CD4-positive, CD25-positive, alpha-beta regulatory T cell (primary cell): ENCODE measurements at places on chromosomes 12 and 14. TPM values are rescaled to one million over a fixed set of nuclear protein-coding genes. Genes with fewer than 3 reads are reported as not detected.

GRCh38 chr14:104105071-104105821 is 19.7 kb downstream of the ASPG start:
- no peak for DNase-seq

DNA sequence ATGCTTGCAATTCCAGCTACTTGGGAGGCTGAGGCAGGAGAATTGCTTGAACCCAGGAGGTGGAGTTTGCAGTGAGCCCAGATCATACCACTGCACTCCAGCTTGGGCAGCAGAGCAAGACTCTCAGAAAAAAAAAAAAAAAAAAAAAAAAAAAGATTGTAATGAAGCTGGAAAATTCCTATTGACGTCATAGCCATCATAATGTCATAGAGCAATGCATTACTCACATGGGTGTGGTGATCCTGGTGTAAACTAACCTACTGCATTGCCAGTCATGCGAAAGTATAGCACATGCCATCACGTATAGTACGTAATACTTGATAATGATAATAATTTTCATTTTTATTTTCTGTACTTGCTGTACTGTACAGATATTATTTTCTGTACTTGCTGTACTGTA is 42.7 kb upstream of the NID2 start:
- DNase-seq: no peak

DNA sequence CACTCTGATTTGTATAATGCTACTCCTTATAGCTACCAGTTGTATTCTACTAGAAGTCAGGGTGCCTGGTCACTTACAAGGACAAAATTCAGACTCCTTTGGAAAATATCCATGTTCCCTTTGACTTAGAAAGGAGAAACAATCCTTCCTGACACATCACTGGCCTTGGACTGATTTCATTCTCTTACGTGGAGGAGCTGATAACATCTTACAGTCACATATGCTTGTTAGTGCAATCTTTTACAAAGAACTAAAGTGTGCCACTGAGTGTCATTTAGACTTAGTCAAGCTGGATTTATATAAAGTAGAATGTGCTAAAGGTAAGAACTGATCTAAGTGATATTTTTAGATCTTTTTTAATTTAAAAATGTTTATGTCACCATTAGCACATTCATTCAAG is 131.0 kb upstream of the TMTC2 start:
- DNase-seq: no peak

- DNase-seq: no peak
These were observed 286.6 kb downstream of the AACS start for GRCh38 chr12:125351788-125352187.

DNA sequence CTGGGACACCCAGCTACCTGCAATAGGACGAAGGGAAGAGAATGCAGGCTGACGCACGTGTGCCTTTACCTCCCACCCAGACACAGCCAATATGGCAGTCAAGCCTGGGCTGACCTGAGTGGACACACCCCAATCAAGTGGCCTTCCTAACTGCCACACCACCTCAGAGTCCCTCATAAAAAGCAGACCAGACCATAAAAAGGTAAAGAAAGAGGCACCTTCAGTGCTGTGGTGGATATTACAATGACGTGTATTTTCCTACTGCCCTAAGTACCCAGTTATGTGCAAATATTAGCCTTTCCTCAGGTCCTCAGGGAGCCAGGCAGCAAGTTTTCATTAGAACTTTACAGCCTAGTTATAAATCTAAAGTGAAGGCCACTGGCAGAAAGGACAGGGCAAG is 75.8 kb downstream of the KCNK10 start:
- no peak for DNase-seq

DNA sequence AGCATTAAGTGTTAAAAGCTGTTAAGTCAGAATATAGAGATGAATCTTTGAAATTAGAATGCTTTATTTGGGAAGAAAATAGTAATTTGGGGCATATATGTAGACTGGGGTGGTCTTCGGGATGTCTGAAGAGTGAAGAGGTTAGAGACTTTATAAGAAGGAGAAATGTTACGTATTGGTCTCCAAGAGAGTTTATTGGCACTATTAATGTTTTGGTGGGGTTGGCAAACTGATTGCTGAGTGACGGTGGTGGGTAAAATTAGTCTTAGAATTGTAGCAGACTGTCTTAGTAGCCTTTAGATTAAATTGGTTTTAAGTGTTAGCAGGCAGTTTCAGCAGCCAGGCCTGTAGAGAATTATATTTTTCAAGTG is 4.9 kb upstream of the ATP23 start:
- no peak for DNase-seq

DNA sequence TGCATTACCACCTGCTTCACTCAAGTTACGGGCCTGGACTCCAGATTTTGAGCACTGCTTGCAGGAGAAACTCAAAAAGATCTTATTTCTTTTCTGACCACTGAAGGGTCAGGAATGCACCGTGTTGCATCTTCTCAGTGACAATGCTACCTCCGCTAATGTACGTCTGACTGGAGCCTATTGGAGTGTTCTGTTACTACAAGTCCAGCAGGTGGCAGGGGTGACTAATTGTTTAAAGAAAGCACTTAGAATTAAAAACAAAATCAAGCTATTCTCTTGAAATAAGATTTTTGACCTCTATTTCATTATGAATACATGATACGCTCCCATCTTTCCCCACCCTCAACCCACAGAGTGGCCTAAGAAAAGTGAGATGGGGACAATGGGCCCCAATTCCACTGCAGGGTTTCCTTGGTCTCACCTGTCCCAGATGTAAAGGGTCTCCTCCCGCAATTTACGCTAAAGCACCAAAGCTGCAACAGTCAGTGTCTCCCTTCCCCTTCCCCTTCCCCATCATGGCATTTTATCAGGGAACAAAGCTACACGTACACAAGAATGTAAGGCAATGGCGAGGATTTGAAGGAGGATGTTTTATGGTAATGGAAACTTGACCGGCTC is 2.2 kb downstream of the TBPL2 start:
- DNase-seq: peak; percentile 11

- DNase-seq: peak; percentile 57
These were observed 210.1 kb downstream of the SLC41A2 start for GRCh38 chr12:104747955-104748354.

- no peak for DNase-seq
These were observed 64.9 kb upstream of the LMNTD1 start for GRCh38 chr12:25617991-25618390.

DNA sequence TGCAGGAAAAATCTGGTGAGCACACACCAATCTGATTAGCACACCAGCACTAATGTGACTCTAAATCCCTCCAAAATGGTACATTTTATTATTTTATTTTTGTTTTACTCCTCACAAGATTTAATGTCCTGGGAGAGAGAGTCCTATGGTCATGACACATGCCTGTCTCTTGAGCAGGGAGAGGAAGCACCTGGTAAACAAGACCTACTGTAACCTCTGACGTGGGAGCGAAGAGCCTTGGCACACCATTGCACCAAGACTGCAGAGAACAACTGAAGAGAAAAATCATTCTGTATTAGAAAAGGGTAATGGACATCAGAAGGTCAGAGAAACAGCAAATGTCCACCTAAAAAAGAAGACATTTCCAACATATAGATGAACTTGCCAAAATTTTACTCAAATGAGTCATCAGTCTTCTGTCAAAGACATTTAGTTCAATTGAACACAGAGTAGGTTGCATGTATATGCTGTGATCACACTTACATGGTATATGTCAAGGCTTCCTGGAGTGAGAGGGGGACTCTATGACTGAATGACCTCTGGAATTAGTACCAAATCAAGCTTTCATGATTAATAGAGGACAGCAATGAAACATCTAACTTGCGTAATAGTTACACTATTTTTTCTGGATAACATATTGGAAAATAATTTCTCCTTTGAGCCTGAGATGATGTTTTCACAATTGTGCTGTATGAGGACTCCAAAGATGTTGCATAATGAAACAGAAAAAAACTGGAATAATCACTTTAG is 186.9 kb upstream of the FLRT2 start:
- no peak for DNase-seq

DNA sequence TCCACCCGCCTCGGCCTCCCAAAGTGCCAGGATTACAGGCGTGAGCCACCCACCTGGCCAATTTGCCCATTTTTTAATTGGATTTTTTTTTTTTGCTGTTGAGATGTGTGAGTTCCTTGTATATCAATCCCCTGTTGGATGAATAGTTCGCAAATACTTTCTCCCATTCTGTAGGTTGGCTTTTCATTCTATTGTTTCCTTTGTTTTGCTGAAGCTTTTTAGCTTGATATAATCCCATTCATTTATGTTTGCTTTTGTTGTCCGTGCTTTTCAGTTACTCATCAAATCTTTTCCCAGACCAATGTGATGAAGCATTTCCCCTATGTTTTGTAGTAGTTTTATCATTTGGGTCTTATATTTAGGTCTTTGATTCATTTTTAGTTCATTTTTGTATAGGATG is 36.4 kb downstream of the TRAF3 start:
- DNase-seq: no peak

- DNase-seq: no peak
These were observed 2.3 kb downstream of the OR4M1 start for GRCh38 chr14:19775587-19775986.

DNA sequence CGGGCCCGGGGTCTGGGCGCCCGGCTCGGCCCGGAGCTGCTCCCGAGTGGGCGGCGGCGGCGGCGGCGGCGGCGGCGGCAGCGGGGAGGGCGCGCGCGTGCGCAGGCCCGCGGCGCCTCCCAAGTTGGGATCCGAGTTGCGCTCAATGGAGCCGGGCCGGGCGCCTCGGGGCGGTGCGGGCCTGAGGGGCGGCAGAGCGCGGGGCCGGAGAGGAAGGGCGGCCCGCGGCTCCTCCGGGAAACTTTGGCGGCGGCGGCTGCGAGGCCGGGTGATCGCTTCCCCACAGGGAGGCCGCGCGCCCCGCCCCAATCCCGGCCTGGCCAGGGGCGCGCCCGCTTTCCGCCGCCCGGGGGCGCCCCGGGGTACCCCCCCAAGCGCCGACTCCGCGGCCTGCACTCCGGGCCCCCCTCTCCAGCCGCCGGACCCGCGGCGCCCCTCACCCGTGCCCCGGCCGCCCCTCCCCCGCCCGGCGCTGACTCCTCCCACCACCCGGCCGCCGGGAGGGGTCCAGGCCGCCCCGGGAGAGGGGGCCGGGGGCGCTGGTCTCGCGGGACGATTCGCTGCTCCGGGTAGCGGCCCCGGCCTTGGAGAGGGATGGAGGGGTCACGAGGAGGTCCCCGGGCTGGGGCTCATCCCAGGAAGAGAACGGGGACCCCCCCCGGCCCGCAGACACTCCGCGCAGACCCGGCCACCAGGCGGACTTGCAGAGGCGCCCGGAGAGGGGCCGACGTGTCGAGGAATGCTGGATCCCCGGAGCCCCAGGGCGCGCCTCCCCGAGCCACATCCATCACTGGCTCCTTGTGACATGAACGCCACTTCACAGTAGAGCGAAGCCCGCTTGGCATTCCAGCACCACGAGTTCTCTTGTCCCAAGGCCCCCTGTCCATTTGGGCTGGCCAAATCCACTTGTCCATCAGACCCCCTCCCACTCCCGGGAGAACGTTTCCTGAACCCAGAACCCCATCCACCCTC is at the start of gene RILPL1:
Gene RILPL1, minus strand, starts transcription at position 48 of the 972 bp plus-strand sequence. CDS start 237 bp downstream, outside the sequence.
- peak; percentile 23 for DNase-seq

- DNase-seq: no peak
These were observed 38.4 kb upstream of the DDX11 start for GRCh38 chr12:31035226-31035625.

GRCh38 chr12:106139422-106140171 is 843 bp upstream of the NUAK1 start:
- no peak for DNase-seq

- DNase-seq: peak; percentile 9
These were observed 183.0 kb downstream of the ERC1 start for GRCh38 chr12:1173781-1174617.

DNA sequence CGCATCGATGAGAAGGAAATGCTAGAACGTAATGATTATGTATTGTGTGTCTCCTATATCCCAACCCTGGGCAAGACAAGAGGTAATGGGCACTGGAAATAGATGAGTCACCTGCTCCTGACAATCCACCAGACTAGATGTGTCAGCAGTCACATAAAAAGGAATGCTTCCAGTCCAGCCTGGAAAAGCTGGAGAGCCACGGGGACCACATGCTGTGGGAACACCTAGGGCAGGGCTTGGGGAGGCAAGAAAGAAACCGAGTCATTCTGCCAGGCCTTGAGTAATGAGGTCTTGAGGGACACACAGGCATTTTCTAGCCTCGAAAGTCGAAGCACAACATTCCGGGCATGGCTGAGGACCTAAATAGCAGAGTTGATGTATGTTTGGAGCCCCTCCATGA is 716.7 kb upstream of the TMEM132C start:
- DNase-seq: no peak

DNA sequence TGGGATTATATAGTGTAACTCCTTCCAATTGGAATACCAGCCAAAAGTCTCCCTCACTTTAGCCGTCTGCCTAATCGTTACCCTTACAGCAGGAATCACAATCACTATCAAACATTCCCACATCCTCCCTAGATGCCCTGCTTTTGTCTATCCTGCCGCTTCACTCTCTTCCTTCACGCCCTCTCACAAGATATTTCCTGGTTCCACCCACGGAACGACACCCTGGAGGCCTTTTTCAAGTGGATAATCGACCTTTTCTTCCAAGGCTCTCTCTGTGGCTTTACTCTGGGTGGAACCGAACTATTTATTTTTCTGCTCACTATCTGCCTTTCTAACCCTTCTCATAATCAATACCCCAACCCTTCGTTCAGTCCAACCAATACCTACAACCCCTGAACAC is 58.9 kb downstream of the MOK start:
- no peak for DNase-seq

GRCh38 chr14:67428501-67429031 is 16.6 kb upstream of the PLEK2 start:
- no peak for DNase-seq

- no peak for DNase-seq
These were observed 19.8 kb upstream of the OVCH1 start for GRCh38 chr12:29517264-29517663.

- no peak for DNase-seq
These were observed 106.9 kb upstream of the KRAS start for GRCh38 chr12:25357595-25357994.

GRCh38 chr12:45302621-45303369 is 86.9 kb downstream of the ANO6 start:
- no peak for DNase-seq

DNA sequence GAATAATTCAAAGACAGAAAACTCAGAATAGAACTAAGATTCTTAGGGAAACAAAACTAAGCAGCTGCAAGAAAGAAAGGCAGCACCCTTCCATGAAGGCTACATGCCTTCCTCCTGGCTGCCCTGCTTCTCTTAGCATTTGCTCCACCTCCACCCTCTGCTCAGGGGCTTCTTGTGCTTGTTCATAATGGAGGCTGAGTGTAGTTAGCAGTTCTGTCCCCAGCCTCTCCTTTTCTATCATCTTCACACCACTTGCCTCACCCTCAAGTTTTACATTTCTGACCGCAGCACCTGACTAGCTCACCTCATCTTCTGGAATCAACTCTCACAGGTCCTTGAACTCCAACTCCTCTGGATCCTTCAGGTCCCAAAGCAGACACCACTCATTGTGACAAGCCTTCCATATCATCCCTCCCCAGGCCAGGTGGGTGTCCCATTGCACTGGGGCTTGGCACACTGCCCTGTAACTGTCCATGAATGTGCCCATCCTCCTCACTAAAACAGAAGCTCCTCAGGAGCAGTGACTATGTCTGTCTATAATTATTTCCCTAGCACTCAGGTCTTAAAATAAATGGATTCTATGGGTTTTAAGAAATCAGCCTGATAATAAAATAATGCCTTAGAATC is 139.1 kb downstream of the TMTC1 start:
- DNase-seq: no peak

The PEX5 gene
- polyA plus RNA-seq: 10.3 TPM

The A2ML1 gene
- not detected for polyA plus RNA-seq

The SYNDIG1L gene
- not detected for polyA plus RNA-seq

The HSPA2 gene
- polyA plus RNA-seq: 0.48 TPM

The CDKN1B gene
- polyA plus RNA-seq: 41.7 TPM

The KIF5A gene
- not detected for polyA plus RNA-seq

The DBX2 gene
- not detected for polyA plus RNA-seq

The SSPN gene
- not detected for polyA plus RNA-seq

The ACSM4 gene
- not detected for polyA plus RNA-seq
